ENCODE measurements at places on chromosomes 2 and 18. TPM values are rescaled to one million over a fixed set of nuclear protein-coding genes. Genes with fewer than 3 reads are reported as not detected.

NCKAP5 gene
- total RNA-seq, result 0.05 TPM

CNNM3 gene
- total RNA-seq, result 24.9 TPM

SLC4A5 gene
- total RNA-seq, result not detected

CD8B2 gene
- not detected for total RNA-seq

FNDC4 gene
- 14.5 TPM for total RNA-seq

Measured in dermis blood vessel endothelial cell (primary cell).